ENCODE measurements at places on chromosomes 1 and 21.

DNA sequence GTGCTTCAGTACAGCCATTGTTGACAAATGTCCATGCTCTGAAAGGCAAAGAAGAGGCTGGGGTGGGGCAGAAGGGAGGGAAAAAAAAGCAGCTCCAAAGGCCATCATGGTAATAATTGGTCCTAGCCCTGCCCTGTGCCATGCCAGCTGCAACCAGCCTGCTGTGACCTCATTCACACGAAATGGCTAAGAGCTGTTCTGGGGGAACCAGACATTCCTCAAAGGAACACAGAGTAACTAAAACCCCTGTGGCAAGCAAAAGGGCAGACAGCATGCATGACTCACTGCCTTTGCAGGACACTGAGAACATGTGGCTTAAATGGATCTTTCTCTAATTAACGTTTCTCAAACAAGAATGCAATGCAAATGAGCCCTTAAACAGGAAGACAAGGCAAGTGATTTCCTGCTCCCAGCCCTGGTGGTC, 42.3 kb downstream of the STYXL2 start:
- no peak for DNase-seq

DNA sequence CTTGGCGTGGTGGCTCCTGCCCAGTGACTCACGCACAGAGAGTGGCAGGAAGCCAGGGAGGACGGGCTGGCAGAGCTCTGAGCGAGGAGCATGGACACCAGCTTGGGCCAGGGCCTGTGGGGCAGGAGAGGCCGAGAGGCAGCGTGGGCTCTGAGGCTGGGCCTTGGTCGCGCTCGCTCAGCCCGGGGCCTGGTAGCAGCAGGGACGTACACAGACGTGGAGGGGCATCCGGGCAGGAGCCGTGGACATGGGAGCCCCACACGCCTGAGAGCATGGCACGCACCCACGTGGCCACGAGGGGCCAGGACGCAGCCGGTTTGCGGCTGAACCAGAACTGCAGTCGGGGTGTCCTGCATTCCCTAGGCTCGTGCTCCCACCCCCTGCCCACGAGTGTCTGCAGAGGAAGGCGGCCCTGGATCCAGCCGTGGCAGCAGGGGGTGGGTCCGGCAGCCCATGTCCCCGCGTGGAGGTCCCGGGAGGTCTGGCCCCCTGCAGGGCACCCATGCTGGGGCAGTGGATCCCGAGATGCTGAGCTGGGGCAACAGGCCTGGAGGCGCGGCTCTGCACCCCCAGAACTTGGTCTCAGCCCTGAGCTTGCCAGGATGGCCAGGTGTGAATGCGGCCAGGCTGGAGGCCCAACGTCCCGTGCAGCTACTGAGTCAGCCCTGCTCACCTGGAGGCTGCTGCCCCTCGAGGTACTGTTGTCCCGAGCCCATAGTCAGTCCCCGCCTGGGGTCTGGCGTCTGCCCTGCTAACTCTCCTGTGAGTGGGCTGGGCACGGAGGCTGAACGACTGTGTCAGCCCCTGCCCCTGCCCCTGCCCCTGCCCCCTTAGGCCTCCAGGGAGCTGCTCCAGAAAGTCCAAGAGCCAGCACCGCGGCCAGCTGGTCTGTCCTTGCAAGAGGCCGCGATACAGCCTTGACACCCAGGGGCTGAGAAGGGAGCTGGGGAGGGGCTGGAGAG, 61.6 kb downstream of the SLX9 start:
- no peak for DNase-seq

DNA sequence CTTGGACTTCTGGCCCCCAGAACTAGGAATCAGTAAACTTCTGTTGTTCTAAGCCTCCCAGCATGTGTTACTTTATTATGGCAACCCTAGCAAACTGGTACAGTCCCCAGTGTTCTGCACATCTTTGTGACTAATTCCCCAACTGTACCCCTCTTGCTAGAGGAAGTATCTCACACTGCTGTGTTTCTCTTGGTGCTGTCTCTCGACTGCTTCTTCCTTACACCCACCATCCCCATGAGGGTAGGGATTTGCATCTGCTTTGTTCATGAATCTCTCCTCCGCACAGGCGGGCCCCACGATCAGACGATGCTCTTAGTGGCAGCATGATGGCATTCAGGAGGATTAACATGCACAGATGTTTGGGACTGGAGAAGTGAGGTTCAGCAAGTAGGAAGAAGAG, 46.7 kb downstream of the CLIC6 start:
- no peak for DNase-seq

- DNase-seq: no peak
Observed at GRCh38 chr1:243454328-243454997, 198.6 kb downstream of the SDCCAG8 start.

- no peak for DNase-seq
Observed at GRCh38 chr1:93255222-93256079, 74.9 kb downstream of the CCDC18 start.

DNA sequence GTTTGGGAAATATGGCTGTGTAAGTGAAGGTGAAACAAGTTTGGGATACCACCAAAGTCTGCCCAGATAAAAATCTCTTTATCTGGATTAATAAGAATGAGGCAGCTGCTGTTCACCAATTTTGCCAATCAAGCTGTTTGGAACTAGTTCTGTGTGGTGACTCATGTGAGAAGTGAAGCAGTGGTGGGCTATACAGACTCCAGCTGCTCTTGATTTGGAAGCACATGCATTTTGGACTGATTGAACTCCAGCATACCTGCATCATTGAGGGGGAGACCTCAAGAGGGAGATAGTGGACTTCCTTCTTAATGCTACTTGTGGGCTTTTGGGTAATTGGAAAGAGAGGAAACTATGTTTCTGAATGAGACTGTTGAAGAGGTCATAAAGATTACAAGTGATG, 99.2 kb upstream of the B3GALT2 start:
- no peak for DNase-seq

- peak; percentile 4 for DNase-seq
Observed at GRCh38 chr1:110588486-110588885, 17.7 kb downstream of the KCNA2 start.

DNA sequence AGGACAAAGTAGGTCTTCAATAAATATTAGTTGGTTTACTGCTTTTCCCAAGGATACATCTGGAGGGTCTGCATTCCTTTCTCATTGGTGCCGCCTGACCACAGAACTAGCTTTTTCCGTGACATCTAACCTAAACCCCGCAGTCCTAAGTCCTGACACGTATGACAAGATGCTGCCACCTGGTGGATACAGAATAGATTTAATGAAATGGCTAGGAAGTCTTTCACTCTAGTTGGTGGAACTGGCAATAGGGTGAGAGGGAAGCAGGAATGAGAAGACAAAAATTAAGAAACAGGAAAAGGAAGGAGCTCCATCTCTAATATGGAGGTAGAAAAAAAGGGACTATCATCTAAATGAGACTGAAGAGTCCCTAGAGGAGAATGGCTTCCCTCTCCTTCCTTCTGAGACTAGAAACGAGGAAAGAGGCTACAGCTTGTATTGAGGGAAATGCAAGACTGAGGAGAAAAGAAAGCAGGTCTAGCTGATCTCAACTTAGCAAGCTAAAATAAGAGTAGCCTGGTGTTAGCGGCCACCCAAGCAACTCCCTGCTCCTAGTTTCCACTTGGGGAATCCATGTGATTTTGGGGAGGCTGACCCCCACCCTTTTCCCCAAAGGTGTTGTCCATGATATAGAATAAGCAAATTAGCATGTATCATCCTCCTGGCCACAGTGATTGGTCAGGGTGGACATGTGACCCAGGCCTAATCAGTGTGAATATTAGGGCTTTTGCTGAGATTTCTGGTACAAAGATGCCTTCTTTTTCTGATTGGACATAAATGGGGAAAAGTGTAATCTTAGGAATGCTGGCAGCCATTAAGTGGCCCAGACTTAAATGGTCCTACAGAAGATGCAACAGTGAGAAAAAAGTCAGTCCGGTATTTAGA, 5.9 kb downstream of the RFX5 start:
- peak; percentile 88 for DNase-seq

- peak; percentile 21 for DNase-seq
Observed at GRCh38 chr1:86151427-86151826, 5.1 kb downstream of the COL24A1 start.

DNA sequence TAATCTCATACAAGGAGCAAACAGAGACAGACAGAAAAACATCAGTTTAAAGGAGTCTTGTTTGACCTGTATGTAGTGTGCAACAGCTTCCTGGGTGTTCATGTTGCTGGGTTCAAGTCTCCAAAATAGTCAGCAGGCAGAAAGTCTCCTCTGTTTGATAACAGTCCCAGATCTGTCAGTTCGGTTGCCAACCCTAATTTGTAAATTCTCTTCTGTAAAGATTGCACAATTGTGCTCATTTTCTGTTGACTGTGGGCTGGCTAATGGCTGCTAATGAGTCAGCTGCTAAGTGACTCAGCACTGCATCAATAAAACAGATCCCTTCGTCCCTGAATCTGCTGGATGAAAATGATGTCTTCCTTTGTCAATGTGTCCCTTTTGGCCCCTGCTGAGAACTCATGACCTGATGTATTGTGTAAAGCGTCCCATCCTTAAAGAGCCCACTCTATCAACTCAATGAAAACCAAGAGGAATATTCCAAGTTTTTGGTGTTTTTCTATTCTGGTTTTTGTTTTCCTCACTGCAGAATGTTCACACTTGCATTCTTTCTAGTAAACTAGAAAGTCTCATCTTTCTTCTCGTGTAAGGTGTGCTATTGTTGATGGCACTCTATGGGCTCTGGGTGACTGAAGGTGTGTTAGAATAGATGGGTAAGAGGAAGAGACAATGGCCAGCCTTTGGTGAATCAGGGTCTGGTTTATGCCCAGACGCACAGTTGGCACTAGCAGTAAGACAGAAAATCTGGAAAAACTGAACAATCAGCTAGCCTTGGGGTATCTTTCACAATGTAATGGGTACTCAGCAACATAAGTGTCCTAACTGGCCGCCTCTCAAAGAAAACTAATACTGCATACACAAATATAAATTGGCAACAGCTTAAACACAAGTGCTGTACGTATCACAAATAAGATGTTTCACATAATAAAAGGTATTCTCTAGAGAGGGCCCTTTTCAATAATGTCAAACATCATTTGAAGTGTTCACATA, 75.1 kb upstream of the SIPA1L2 start:
- DNase-seq: peak; percentile 94

- DNase-seq: no peak
Observed at GRCh38 chr1:233277637-233278606, 17.6 kb downstream of the PCNX2 start.

DNA sequence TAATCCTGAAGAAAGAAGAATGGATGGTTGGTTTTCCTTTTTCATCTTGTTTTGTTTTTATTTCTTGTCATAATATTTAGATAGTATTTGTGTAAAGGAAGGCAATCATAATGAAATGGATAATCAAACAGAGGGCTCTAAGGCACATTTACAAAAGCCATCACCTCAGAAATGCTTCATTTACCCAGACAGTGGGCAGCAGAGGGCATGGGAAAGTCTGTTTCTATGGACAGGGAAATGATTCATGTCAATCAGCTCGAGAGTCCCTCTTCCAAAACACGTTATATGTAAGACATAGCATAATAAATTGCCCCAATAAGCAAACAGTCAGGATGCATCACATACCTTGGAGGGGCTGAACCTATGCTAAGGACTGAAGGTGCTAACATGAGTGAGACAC, 426.1 kb downstream of the PLPP3 start:
- DNase-seq: no peak

DNA sequence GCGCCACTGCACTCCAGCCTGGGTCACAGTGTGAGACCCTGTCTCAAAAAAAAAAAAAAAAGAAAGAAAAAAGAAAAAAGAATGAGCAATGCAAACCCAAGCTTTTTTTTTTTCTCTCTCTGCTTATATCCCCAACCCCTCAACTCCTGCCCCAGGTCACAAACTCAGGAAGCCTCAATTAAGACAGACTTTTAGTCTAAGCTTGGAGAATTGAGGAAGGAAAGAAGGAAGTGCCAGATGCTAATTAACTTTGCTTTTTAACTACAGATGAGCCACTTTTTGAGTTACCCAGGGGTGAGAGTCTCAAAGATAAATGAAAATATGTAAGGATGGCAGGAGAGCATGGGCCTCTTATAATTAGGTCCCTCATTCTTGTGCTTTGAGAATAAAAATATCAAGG, 33.3 kb downstream of the PIK3CD start:
- DNase-seq: no peak

DNA sequence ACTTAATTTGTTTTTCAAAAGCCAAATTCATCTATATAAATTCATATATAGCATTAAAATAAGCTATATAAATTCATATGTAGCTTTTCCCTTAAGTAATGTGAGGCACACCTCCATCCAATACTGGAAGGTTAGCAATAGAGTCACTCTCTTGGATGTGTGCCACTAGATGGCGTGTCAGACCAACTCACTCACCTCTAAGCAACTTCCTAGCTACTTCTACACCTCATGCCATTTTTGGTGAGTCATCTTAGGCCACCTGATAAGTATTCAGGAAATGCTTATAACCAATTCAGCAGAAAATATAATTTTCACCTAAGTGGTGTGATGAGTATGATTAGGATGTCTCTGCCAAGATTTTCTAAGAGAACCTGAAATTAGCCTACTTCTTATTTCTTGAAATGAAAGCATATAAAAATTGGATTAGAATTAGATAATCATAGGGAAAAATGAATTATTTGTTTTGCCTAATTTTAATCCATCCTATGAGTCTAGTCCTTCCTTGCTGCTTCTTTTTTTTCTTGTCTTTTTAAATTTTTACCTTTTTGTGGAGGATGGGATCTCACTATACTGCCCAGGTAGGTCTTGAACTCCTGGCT, 34.4 kb upstream of the TADA1 start:
- DNase-seq: peak; percentile 61

- no peak for DNase-seq
Observed at GRCh38 chr1:223197923-223198627, 55.0 kb upstream of the TLR5 start.

DNA sequence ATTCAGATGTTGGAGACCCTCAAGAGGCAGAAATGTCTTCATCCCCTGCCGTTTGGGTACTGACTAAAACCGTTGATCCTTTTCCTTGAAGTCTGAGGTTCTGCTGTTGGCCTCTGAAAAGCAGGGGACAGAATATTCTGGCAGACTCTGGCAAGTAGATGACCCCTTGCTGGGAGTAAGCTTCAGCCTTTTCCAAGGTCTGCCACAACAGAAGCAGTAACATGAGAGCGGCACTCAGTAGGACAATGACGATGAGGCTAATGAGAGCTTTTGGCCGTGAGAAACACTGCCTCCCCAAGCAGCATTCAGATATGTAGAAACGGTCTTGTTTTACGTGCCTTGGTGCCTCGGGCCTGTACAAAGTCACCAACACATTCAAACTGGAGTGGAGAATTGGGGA, 143.7 kb downstream of the ST6GALNAC5 start:
- DNase-seq: no peak

DNA sequence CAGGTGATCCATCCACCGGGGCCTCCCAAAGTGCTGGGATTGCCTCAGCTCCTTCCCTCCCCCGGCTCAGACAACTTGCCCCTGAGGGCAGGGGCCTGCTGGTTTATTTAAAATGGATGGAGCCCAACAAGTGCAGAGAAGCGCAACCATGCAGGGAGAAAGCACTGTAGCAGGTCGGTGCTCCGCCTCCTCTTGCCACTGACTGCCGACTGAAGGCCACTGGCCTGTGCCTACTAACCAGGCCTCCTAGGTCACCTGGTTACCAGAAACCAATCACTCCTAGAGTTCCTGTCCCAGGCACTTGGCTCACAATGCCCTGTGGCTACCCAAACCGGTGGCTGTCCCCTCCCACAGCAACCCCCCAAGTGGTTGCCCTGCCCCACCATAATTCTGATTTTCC, 35.9 kb downstream of the ZNF695 start:
- DNase-seq: no peak

Measured in lung (tissue), 17 donors.